ENCODE measurements at places on chromosomes 7 and 10. TPM values are rescaled to one million over a fixed set of nuclear protein-coding genes. Genes with fewer than 3 reads are reported as not detected.

AKAP9 gene
- total RNA-seq, result 81.2 TPM

GDF2 gene
- total RNA-seq, result not detected

RPP38 gene
- total RNA-seq, result 9.0 TPM

SPDYE6 gene
- total RNA-seq, result not detected

SLC29A4 gene
- 0.88 TPM for total RNA-seq

RET gene
- total RNA-seq, result 0.29 TPM

- H3K27ac ChIP-seq, result peak overlapping the region; percentile 36
- peaks cover 9% of the 10 kb centered on the region for H3K4me1 ChIP-seq
- H3K4me3 ChIP-seq, result no peak overlapping the region
- no peak for DNase-seq
These were observed 23.4 kb downstream of the SMURF1 start for GRCh38 chr7:99120501-99120900.

DNA sequence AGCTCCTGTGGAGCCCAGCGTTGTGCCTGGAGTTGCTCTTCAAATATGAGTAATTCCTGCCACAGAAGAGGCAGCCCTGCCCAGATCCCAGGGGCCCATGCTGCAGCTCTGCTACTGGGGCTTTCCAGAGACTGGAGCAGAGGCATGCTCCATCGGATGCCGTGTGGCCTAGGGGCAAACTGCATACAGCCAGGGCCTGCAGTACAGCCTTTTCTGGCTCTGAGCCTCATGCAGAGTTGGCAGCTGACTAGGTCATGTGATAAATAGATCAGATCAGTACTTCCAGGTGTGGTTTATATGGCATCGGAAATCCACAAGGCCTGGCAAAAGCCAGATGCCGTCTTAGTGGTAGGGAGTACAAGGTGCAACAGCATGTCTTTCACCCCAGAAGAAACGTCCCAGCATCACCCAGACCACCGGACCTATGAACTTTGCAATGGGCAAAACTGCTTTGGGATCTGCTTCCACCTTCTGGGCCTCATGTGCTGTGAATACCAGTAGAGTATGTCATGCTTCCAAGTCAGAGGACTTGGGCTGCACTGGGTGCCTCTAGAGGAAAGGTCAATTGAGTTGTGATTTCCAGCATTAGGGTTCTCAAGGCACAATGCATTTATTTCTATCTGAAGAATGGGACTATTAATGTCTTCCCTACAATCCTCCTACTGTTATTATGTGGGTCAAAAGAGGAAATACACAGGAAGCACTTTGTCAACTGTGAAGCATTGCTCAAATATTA lies 250.7 kb upstream of the ZNF32 start:
- no peak for DNase-seq
- no peak overlapping the region for H3K27ac ChIP-seq
- H3K27me3 ChIP-seq, result no peaks in the 10 kb centered on the region
- H3K36me3 ChIP-seq, result no peaks in the 10 kb centered on the region

GRCh38 chr7:13169356-13169755 lies 481.9 kb downstream of the ARL4A start:
- no peak overlapping the region for H3K27ac ChIP-seq
- no peaks in the 10 kb centered on the region for H3K36me3 ChIP-seq
- no peak for DNase-seq

DNA sequence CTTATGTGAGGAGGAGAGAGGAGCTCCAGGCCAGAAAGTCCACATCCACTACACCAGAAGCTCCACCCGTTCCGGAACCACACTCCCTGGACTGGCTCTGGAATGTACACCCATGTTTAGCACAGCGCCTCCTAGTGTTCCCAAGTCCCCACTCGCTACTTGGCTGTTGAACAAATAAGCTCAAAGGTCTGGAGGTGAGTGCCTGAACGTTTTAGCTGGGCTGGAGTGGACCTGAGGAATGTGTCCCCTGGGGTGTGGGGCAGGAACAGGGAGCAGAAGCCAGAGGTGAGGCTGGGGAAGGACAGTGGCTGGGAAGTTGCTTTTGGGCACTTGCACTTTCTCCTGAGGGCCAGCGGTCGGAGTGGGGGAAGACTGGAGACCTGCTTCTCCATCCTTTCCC lies 164.1 kb upstream of the CDCA7L start:
- no peak overlapping the region for H3K4me3 ChIP-seq
- H3K27ac ChIP-seq, result no peak overlapping the region
- no peaks in the 10 kb centered on the region for H3K36me3 ChIP-seq
- no peaks in the 10 kb centered on the region for H3K4me1 ChIP-seq

DNA sequence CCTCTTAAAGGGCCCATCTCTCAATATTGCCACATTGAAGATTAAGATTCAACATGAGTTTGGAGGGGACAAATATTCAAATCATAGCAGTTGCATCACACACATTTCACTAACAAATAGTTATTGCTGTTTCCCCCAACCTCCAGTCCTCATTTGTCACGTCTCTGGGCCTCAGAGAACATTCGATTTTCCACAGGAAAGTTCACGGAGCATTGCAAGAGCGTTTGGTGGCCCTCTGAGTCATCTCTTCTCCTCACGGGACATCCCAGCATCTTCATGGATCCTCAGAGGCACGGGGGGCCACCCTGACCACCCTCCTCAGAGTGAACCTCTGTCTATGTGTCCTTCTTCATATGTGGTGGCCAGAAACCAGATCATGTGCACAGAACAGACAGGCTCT lies 50.3 kb upstream of the CHST15 start:
- H3K4me1 ChIP-seq, result peaks cover 7% of the 10 kb centered on the region
- DNase-seq, result no peak
- no peak overlapping the region for H3K27ac ChIP-seq
- H3K4me3 ChIP-seq, result no peak overlapping the region
- no peaks in the 10 kb centered on the region for H3K27me3 ChIP-seq
- H3K36me3 ChIP-seq, result no peaks in the 10 kb centered on the region

DNA sequence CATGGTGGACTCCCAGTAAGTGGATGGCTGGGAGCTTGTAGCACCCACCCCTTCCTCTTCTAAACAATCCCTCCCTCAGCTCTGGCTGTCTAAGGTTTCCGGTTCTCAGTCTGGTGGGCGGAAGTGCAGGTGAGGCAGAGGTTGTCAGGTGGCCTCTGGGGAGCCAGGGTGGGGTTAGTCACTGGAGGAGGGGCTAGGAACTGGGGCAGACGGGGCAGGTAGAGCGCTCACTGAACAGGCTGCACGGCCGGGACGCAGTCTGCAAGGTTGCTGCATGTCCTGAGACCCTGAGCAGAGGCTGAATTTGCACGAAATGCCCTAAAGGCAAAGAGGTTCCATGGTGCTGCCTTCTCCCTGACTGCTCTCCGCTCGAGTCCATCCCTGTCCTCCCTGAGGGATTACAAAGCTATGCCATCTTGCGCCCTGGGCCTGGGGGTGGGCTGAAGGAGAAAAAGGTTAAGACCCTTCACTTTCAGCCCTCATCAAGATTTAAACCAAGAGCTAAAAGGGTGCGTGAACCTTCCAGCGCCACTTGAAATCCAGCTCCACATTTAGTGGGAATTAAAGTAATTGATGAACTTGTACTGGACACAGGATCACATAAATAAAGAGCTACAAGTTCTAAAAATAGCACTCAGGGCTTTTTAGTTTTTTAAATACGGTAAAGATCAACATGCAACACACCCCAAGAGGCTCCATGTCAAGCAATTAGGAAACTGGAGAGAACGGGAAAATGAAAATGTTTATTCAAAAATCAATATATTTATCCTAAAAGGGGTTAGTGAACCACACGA lies 62.3 kb upstream of the CTBP2 start:
- no peak overlapping the region for H3K27ac ChIP-seq
- no peaks in the 10 kb centered on the region for H3K27me3 ChIP-seq
- H3K4me1 ChIP-seq, result no peaks in the 10 kb centered on the region
- no peaks in the 10 kb centered on the region for H3K36me3 ChIP-seq

DNA sequence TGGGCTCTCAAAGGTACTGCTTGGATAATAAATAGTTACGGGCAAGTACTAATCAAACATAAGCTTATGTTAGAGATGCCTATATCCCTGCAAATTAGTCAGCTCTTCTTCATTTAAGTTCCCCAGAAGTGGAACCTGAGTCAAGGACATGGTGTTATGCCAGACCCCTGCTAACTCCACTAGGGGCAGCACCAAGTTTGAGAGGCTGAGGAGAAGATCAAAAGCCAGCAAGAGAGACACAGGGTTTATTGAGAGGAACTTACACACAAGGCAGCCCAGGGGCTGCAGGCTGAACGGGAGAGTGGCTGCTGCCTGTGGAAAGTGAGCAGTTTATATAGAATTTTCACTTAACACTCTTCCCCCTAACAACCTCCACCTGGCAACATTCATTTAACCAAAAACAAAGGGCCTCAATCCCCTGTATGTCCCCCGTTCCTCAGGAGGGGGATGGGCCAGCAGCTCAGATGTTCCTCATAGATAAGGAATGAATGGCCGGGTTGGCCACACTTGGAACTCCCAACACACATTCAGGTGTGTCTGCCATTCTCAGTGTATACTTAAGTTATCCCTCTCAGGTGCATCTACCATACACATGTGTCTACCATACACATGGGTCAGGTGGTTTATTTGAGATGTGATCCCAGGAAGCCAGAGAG lies 62.6 kb upstream of the GHITM start:
- no peaks in the 10 kb centered on the region for H3K27me3 ChIP-seq
- no peak for DNase-seq
- no peak overlapping the region for H3K4me3 ChIP-seq
- H3K4me1 ChIP-seq, result no peaks in the 10 kb centered on the region
- no peaks in the 10 kb centered on the region for H3K36me3 ChIP-seq
- no peak overlapping the region for H3K27ac ChIP-seq

DNA sequence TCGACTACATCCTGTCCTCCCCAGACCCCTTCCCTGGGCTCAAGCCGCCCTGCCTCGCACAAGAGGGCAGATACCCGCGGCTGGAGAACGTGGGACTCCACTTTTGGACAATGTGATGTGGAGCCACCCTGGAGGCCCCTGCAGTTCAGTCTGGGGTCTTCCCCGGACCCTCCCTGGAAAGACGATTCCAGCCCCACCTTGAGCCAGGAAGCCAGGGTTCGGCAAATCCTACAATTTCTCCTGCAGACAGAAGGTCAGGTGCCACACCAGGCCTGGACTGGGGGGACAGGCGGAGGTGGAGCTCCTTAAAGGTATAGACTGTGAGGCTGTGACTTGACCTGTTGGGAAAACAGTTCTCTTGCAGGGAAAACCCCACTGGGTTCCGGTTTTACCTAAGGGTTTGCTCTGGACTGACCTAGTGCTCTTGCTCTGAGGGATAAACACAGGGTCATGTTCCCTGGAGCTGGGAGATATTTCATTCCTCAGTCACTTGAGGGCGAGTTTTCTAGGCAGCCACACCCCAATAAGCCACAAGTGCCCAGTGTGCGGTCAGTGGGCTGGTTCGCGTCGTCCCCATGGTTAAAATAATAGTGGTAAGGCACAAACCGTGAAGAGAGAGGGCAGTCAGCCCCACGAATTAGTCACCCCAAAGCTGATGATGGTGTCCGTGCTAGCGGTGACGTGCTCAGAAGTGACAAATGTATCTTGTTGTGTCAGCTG lies 1.6 kb downstream of the FOXL3 start:
- DNase-seq, result no peak
- H3K4me1 ChIP-seq, result no peaks in the 10 kb centered on the region
- H3K27me3 ChIP-seq, result no peaks in the 10 kb centered on the region
- H3K27ac ChIP-seq, result no peak overlapping the region

GRCh38 chr7:27251652-27252590 lies 9.3 kb downstream of the EVX1 start:
- H3K4me3 ChIP-seq, result no peak overlapping the region
- DNase-seq, result no peak
- H3K27ac ChIP-seq, result no peak overlapping the region
- no peaks in the 10 kb centered on the region for H3K27me3 ChIP-seq
- H3K4me1 ChIP-seq, result no peaks in the 10 kb centered on the region

DNA sequence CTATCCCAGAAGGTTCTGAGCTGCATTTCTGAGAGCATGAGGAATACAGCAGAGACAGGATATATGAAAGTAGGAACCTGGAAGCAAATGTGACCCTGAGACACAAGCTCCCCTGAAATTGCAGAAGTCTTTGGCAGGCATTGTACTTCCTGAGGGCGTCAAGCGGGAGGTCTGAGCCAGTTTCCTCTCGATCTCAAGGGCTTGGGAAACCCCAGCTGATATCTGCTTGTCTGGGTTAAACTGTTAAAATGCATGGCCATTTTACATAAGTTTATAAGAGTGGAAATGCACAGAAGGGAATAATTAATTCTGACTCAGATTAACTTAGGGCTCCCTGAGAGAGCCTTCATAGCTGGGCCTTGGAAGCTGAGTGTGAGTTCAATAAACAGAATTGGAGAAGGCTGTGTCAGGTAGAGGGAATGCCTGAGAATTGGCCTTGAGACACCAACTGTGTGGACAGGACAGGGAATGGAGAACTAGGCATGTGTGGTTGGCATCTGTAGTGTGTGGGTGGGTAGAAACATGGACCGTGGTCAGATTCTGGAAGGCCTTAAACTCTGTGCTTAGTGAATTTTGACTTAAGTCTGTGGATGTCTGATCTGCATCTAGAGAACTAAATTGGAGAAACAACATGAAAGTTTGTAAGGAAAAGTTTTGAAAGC lies 53.3 kb downstream of the WIPF3 start:
- H3K27ac ChIP-seq, result no peak overlapping the region
- no peak overlapping the region for H3K4me3 ChIP-seq
- no peaks in the 10 kb centered on the region for H3K4me1 ChIP-seq
- peaks cover 3% of the 10 kb centered on the region for H3K27me3 ChIP-seq
- no peaks in the 10 kb centered on the region for H3K36me3 ChIP-seq

DNA sequence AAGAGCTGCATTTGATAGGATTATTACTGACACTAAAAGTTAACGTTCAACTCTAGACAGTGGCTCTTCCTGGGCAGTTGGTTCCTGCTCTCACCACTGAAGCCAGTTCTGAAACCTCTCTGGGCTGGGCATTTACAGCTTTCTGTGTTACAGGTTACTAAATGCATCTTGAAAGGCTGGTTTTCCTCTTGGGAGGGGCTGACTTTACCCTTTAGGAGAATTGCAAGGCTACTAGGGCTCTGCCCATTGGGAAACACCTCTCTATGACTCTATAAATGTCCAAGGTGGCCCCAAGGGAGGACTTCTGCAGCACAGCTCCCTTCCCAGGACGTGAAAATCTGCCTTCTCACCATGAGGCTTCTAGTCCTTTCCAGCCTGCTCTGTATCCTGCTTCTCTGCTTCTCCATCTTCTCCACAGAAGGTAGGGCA lies at the start of gene GPR15LG:
TSS of gene GPR15LG (plus strand) at position 301 of the 429 bp plus-strand sequence. CDS start at position 352, 51 bp downstream.
- no peak for DNase-seq
- no peak within 1 kb of the TSS for H3K27ac ChIP-seq
- no peaks in the 10 kb centered on the region for H3K4me1 ChIP-seq
- H3K36me3 ChIP-seq, result no peaks in the 10 kb centered on the region

GRCh38 chr7:1596181-1597043 lies 26.6 kb upstream of the PSMG3 start:
- H3K27ac ChIP-seq, result no peak overlapping the region
- DNase-seq, result no peak
- H3K27me3 ChIP-seq, result no peaks in the 10 kb centered on the region
